Stimulated activated CD4-positive, alpha-beta T cell treated with anti-CD3 and anti-CD28 coated beads, TNF-alpha, amount 100 ng/mL, for 24 hours (primary cell): ENCODE measurements at places on chromosomes 1 and 21.

- no peak for DNase-seq
Measured at GRCh38 chr1:31981456-31981839, 32.2 kb upstream of the KHDRBS1 start.

DNA sequence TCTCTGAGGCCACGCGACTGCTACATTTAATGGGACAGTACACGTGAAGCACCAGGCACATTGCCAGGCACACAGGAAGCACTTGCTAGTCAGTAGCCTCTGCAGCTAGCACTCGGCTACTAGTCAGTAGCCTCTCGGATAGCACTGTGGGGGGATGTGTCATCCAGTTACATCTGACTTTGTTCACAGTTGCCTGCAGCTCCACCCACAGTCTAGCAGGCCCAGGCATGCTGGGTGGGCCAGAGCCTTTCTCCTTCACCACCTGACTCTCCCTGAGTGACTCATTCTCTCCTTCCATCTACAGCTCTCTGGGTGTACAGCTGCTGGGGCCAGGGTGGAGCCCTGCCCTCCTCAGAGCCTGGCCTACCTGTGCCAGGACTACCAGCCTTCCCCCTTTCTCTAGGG, 51.5 kb downstream of the PTPRF start:
- peak; percentile 54 for DNase-seq

GRCh38 chr1:165468726-165469249, 23.9 kb upstream of the RXRG start:
- no peak for DNase-seq

GRCh38 chr1:68188060-68188538, 44.2 kb downstream of the WLS start:
- no peak for DNase-seq

GRCh38 chr1:37161171-37161570, 126.9 kb upstream of the GRIK3 start:
- no peak for DNase-seq
